ENCODE measurements at places on chromosomes 16 and 17.

- DNase-seq, result no peak
Observed at GRCh38 chr17:28554565-28554964, 2.1 kb upstream of the UNC119 start.

- no peak for DNase-seq
Observed at GRCh38 chr16:52549011-52549692, 2.2 kb upstream of the TOX3 start.

GRCh38 chr17:42553161-42553818, 567 bp downstream of the HSD17B1 start:
- no peak for DNase-seq

DNA sequence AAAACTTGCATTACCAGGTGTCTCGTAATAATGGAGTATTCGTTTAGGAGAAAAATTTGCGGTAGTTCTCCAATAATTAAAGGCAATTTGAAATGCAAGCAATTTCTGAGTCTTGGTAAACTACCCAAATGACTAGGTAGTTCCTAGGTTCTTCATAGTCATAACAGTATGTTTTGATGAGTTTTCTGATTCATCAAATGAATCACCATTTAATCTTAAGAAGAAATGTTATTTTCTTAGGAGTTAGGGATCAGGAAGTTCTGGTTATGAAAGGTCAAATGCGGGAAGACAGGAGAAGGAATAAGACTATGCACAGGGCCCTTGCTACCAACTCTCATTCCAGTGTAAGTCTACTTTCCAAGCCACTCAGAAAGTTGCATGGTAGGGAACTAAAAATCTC, 221.5 kb upstream of the SOX9 start:
- no peak for DNase-seq

DNA sequence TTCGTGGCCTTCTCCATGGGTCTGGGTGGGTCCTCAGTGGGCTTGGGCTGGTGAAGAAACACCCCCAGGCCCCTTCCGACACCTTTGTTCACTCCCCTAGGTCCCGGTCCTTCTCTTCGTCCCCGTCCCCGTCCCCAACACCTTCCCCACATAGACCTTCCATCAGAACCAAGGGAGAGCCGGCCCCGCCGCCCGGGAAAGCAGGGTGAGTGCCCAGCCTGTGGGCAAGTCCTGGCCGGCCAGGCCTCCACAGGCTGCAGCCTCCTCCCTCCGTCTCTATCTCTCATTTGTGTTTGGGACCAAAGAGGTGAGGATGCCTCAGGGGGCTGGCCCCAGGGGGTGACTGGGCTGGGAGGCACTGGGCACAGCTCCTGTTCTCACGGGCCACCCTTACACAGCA, 14.5 kb upstream of the IL17C start:
- DNase-seq, result no peak

GRCh38 chr17:49132699-49133364, at the start of gene B4GALNT2:
B4GALNT2 (plus strand) TSS chr17:49132769; CDS start chr17:49132793, 24 bp downstream.
- no peak for DNase-seq

GRCh38 chr17:61323003-61323908, 76.4 kb upstream of the TBX2 start:
- DNase-seq, result no peak

- DNase-seq, result no peak
Observed at GRCh38 chr16:84340325-84341040, 27.9 kb upstream of the ATP2C2 start.
